ENCODE measurements at places on chromosomes 3 and 15.

DNA sequence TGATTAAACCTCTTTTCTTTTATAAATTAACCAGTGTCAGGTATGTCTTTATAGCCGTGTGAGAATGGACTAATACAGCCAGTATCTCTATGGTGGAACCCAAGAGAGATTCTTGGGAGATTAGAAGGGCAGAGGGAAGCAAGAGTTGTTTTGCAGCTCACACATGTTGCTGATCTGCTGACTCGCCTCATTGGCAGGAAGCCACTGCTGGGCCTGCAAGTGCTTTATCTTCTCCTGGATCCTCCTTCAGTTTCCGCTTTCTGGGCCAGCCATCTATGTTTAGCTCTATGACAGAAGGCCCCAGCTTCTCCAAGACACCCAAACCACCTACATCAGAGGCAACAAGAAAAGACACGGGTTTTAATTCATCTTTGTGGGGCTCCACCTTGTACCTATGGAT is 23.4 kb upstream of the GALNT15 start:
- no peak for DNase-seq

DNA sequence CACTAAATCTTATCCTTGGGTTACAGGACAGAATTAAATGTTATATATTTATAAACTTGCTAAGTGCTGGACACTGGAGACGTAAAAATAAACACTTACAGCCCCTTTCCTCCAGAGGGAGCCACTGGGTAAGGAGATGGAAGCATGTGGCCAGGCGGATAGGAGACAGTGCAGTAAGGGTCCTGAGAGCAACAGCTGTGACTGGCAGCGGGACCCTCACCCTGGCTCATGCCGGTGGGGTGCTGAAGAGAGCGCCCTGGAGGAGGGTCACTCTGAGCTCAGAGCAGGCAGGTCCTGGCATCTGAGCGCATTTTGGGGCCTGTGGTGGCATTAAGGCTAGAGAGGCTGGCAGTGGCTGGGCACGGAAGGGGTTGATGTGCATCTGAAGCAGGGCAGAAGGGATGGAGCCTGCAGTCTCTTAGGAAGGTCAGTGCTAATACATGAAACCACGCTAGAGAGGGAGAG is 16.0 kb downstream of the SEC61A1 start:
- DNase-seq = no peak

DNA sequence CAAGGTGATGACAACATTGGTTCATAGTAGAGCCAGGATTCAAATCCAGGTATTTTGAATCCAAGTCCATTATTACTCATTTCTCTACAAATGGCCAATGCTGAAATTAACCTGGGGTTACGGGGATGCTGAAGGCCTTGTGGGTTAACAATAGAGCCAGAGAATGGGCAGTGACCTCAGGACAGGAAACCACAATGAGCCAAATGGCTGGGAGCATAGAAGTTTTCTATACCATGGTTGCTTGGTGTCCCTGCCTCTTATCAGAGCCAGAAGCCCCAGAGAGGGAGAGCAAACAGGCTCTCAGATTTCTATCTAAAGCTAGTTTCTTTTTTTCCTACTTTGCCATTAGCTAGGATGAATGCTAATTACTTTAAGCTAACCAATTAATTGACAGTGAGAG is 82.3 kb downstream of the TNIK start:
- DNase-seq = no peak

DNA sequence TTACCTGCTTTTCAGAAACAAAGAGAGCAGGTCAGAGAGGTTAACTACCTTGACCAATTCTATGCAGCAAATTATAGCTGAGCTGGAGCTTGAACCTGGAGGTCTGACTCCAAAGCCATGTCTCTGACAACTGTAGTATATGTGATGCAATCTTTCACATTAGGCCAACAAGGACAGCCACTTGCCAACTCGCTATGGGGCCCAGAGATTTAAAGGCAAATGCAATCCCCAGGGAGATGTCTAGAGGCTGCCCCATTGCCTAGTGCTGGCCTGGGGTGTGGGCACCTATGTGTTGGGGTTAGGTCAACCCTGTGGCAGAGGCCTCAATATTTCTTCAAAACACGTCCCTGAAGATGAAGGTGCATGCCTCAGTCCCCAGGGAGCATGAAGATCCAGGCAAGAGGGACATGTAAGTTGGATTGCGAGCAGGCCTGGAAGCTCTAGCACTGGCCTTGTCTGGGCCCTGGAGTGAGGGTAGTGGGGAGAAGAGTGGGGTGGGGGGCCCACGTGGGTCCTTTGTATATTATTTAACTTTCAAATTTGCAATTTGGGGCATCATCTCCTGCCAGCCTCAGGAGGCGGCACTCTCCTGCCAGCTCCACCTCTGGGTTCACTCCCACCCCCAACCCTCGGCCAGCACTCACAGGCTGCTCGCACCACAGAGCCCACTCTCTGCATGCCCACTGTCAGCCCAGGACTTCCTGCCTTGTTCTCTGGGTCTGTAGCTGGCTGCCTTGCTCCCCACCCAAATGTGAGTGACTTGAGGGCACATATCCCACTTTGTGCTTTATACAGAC is 64.3 kb downstream of the SLC12A8 start:
- DNase-seq = no peak

- DNase-seq = no peak
These were observed 106.6 kb downstream of the DNAJB8 start for GRCh38 chr3:128359846-128360642.

DNA sequence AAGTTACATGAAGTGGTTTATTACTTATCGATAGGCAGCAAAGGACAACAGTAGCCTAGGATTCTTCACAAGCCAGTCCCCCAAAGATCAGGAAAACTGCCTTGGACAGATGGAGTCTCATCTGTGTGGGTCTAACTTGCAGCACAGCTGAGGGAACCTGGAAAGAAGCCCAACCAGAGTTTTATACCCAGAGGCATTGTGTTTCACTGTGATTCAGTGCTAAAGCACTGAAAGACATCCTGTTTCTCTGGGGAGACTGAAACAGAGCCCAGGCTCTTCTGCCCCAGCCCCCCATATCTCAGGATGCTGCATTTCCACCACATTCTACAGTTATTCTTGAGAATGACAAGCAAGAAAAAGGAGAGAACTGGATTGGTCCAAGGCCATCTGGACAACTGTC is 48.2 kb upstream of the PYDC2 start:
- DNase-seq = no peak

DNA sequence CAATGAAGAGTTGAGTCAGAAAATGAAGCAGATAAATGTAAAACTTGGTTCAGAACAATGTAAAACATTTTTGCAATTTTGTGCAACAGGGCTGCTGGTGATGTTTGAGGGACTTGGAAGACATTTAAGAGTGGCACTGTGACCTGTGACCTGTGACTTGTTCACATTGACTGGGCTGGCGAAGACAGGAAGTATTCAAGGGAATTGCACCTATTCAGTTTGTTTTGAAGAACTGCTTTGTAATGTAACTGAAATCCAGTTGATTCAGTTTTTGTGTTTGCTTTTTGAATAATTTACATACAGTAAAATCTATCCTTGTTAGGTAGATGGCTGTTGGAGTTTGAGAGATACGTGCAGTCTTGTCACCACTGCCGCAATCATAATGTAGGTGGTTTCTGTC is 35.4 kb downstream of the MCTP2 start:
- DNase-seq = no peak

- no peak for DNase-seq
These were observed 21.2 kb downstream of the RBP1 start for GRCh38 chr3:139518306-139518705.

DNA sequence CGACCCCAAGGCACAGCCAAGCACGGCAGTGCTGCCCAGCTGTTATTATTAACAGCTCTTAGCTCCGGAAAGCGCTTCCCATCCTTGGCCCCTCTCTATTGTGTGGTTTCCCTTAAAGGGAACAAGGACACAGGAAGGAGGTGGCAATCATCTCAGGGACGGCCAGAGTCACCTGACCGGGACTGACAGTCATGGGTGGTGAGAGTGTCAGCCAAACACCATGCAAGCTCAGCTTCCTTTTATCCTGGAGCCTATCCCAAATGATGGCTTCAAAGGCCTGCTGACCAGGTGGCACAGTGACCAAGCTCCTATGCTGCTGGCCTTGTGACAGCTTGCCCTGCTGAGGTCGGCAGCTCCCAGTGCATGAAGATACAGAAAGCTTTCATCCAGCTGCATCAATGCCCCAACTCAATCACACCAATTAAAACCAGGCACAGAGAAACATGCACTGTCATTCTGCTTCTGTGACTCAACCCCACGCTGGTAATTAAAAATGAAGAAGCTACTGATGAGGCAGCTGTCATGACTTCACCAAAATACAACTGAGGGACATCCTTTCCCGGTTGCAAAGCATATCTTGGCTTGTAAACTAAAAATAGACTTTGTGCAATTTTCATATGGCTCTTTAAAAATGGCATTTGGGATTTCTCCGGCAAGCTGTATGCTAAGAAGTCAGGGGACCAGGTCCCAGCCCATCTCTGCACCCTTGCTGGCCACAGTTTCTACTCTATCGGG is 34.0 kb downstream of the PCSK6 start:
- no peak for DNase-seq

GRCh38 chr3:3151513-3151912 is 24.8 kb downstream of the TRNT1 start:
- no peak for DNase-seq

GRCh38 chr3:160010578-160010977 is 21.9 kb downstream of the IL12A start:
- no peak for DNase-seq

- no peak for DNase-seq
These were observed 39.5 kb upstream of the TSEN2 start for GRCh38 chr3:12444582-12445471.

DNA sequence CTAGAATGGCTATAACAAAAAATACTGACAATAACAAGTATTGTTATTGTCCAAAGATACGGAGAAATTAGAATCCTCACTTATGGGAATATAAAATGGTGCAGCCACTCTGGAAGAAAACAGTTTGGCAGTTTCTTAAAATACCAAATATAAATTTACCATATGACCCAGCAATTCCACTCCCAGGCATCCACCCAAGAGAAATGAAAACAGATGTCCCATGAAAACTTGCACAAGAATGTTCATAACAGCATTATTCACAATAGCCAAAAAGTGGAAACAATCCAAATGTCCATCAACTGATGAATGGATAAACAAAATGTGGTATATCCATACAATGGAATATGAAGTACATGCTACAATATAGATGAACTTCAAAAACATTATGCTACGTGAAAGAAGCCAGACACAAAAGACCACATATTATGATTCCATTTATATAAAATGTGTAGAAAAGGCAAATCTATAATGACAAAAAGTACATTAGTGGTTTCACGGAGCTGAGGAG is 9.4 kb downstream of the AAGAB start:
- DNase-seq = no peak

DNA sequence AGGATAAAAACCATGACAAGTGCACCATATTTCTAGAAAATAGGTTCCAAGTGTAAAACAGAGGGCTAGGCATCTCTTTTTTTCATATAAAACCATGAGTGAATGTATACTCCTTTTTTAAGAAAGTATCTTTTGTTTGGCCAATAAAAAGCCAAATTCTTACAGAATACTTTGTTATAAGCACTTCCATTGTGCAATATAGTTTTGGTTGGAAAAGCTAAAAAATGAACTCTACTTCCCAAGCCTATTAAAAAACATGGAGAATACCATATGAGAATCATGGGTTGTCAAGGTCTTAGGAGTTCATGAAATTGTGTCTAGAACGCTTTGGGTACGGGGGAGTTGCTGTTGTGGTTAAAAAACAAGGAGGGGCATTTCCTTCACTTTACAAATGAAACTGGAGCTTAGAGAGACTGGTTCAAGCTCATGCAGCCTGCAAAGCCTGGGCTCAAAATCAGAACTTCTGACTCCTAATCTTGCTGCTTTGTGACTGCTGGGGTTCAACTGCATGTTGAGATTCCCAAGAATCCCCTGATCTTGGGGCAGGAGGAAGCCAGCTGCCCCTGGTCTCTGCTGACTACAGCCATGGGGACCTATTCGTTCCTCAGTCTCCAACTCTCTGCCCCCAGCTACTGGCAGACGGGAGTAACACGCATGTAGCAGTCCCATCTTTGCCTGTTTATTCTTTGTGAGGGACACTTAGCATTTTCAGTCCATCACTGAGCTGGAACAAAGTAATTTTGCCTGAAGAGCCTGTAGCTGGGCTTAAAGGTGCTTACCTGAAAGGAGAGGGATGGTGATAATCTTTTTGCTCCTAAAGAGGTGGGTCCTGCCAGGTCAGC is 229.1 kb downstream of the CHST2 start:
- DNase-seq = no peak

DNA sequence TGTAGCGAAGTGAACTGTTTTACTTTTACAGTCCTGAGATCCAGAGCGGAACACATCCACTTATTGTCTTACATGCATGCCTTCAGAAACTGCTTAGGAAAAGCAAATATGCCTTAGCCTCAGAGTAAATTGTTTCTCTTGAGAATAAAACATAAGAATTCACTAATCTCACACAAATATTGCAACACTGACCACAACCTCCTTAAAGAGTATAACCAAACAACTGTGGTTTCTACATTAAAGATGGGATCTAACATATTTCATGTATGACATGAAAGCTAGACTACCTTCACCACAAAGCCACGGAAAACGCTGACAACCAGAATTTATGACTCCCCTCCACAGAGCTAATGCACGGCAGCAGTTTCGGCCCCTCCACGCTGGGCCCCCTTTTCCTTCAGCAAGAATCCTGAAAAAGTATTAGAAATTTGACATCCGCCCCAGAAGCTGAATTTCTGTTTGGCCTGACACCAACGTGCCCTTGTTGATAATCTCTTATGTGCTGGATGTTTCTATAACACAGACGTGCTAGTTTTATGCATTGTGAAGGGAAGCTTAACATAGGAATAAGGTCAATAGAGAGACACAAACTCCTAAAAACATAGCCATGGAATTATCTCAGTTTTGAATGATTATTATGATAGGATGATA is 84.6 kb downstream of the GREM1 start:
- DNase-seq = no peak

DNA sequence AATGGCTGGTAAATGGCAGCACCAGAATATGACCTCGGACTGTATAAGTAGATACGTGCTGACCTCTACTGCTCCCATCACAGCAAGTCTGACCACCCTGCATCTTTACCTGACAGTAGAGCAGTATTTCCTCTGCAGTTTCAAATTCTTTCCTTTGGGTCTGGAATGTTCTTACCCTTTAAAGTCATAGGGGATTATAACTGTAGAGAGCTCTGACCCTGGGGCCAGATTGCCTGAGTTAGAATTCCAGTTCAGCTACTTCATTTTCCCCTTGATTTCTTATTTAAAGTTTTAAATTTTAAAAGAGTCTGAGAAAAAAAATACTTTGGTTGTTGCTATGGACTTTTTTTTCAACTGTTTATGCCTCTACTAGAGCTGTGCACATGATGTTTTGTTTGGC is 237.7 kb downstream of the NR1D2 start:
- no peak for DNase-seq
